ENCODE measurements at places on chromosomes 11 and 22. TPM values are rescaled to one million over a fixed set of nuclear protein-coding genes. Genes with fewer than 3 reads are reported as not detected.
A peak's percentile ranks its signal among the peaks of the same experiment; 100 is the strongest.

- no peaks in the 10 kb centered on the region for H3K27me3 ChIP-seq
- no peak overlapping the region for H3K4me3 ChIP-seq
- no peaks in the 10 kb centered on the region for H3K4me1 ChIP-seq
- H3K27ac ChIP-seq, result no peak overlapping the region
Measured at GRCh38 chr11:110966131-110966530, 253.9 kb upstream of the ARHGAP20 start.

DNA sequence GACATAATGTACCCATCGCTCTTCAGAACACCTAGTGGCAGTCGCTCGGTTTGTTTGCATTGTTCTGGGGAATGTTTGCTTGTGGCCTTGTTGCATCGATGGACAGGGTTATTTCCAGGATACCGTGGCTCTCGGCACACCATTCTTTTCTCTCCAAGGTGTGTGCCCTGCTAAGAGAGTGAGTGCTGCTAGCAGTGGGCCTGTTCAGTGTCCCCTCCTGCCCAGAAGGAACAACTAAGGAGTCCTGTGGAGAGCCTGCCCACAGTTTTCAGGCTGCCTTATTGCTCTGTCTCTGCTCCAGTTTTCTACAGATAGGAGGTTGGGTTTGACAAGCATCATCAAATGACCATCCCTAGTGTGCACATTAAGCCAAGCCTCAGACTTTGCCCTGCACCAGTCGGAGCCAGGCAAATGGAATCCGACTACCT, 1.4 kb downstream of the CRY2 start:
- no peaks in the 10 kb centered on the region for H3K27me3 ChIP-seq
- no peak for DNase-seq
- H3K4me1 ChIP-seq, result peaks cover 33% of the 10 kb centered on the region
- peak overlapping the region; percentile 95 for H3K27ac ChIP-seq
- H3K36me3 ChIP-seq, result peaks cover 11% of the 10 kb centered on the region

- DNase-seq, result peak; percentile 77
- H3K4me3 ChIP-seq, result peak within 1 kb of the TSS; percentile 29
- no peaks in the 10 kb centered on the region for H3K36me3 ChIP-seq
- peaks cover 59% of the 10 kb centered on the region for H3K27me3 ChIP-seq
- H3K27ac ChIP-seq, result no peak within 1 kb of the TSS
Measured at GRCh38 chr22:38843657-38844314, at the start of gene NPTXR. Gene NPTXR, minus strand, starts transcription at chr22:38844028.

GRCh38 chr22:20724676-20725454, 49.0 kb upstream of the SERPIND1 start:
- no peak for DNase-seq
- no peak overlapping the region for H3K4me3 ChIP-seq
- no peaks in the 10 kb centered on the region for H3K4me1 ChIP-seq
- peaks cover 46% of the 10 kb centered on the region for H3K36me3 ChIP-seq

DNA sequence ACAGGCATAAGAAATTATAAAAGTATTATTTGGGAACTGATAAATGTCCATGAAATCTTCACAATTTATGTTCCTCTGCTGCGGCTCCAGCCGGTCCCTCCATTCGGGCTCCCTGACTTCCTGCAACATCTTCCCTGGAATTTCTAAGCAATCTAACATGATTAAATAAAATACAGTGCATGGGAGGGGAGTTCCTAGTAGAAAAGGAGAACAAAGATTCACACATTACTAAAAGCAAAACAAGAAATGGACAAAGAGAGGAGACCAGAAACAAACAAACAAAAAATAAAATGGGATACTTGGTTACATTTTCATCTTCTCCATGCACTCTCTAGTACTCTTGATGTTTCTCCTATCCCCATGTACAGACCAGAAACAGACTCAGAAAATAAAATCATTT, 8.6 kb upstream of the APOL4 start:
- no peaks in the 10 kb centered on the region for H3K36me3 ChIP-seq
- H3K27ac ChIP-seq, result no peak overlapping the region
- H3K27me3 ChIP-seq, result no peaks in the 10 kb centered on the region
- DNase-seq, result no peak

DNA sequence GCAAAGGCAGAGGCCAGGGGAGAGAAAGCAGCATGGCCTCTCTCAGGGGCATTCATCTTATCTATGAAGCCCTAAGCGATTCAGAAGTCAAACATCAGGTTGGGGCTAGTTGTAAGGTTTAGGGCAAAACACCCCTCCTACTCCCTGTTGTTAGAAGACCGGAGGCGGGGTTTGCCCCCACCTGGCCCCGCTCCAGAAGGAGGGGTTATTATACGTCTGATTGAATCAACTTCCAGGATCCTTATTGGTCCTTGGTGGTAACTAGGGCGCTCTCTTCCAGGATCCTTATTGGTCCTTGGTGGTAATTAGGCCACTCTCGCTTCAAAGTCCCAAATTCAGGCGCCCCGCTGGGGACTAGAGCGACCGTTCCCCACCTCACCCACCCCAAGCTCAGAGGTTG, 12.1 kb upstream of the SMTN start:
- H3K36me3 ChIP-seq, result no peaks in the 10 kb centered on the region
- H3K4me1 ChIP-seq, result no peaks in the 10 kb centered on the region
- no peaks in the 10 kb centered on the region for H3K27me3 ChIP-seq
- DNase-seq, result no peak
- H3K4me3 ChIP-seq, result no peak overlapping the region

DNA sequence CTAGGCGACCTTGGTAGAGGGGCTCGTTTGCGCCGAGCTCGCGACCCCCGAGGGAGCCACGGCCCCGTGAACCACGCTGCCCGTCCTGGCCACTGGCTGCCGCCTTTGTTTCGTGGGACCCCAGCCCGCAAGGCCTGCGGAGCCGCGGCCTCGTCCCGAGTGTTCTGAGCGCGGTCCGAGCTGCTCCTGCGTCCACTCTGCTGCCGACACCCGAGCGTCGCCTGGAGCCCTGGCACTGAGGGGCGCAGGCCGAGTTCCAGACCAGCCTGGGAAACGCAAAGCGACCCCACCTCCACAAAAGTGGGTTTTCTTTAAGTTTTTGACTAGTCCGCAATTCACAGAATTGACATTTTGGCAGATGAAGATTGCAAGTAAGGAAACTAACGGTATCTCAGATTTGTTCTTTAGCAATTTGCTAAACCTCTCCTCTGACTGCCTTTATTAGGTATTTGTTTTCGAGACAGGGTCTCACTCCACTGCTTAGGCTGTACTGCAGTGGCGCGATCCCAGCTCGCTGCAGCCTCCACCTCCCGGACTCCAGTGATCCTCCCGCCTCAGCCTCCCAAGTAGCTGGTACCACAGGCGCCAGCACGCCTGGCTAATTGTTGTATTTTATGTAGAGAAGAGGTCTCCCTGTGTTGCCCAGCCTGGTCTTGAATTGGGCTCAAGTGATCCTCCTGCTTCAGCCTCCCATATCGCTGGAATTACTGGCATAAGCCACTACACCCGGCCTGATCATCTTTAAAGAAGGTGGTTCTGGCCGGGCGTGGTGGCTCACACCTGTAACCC, 879 bp upstream of the RNH1 start:
- no peaks in the 10 kb centered on the region for H3K27me3 ChIP-seq
- H3K4me3 ChIP-seq, result peak overlapping the region; percentile 59

GRCh38 chr11:73152861-73153483, 10.9 kb upstream of the FCHSD2 start:
- H3K36me3 ChIP-seq, result no peaks in the 10 kb centered on the region
- DNase-seq, result no peak
- no peaks in the 10 kb centered on the region for H3K27me3 ChIP-seq
- H3K4me3 ChIP-seq, result no peak overlapping the region
- H3K27ac ChIP-seq, result peak overlapping the region; percentile 71

GRCh38 chr11:118705791-118706545, 26.5 kb upstream of the TREH start:
- H3K36me3 ChIP-seq, result no peaks in the 10 kb centered on the region
- no peak overlapping the region for H3K4me3 ChIP-seq
- H3K4me1 ChIP-seq, result no peaks in the 10 kb centered on the region
- DNase-seq, result peak; percentile 55
- H3K27me3 ChIP-seq, result no peaks in the 10 kb centered on the region

The TEX54 gene
- not detected for polyA plus RNA-seq

- peaks cover 40% of the 10 kb centered on the region for H3K4me1 ChIP-seq
- no peaks in the 10 kb centered on the region for H3K27me3 ChIP-seq
- H3K27ac ChIP-seq, result no peak overlapping the region
Measured at GRCh38 chr11:57491371-57492061, 24.0 kb downstream of the SLC43A1 start.

GRCh38 chr22:49534386-49534785, 293.3 kb downstream of the BRD1 start:
- no peak overlapping the region for H3K4me3 ChIP-seq
- peaks cover 23% of the 10 kb centered on the region for H3K4me1 ChIP-seq
- no peaks in the 10 kb centered on the region for H3K36me3 ChIP-seq
- no peak for DNase-seq
- H3K27me3 ChIP-seq, result peaks cover 10% of the 10 kb centered on the region

The TP53I11 gene
- polyA plus RNA-seq, result 35.7 TPM

GRCh38 chr11:101974255-101974654, 57.9 kb upstream of the ANGPTL5 start:
- no peaks in the 10 kb centered on the region for H3K27me3 ChIP-seq
- peak; percentile 28 for DNase-seq
- no peaks in the 10 kb centered on the region for H3K4me1 ChIP-seq
- H3K36me3 ChIP-seq, result no peaks in the 10 kb centered on the region
- H3K4me3 ChIP-seq, result no peak overlapping the region

The NPAS4 gene
- 0.07 TPM for polyA plus RNA-seq

Data from muscle of leg (tissue), 16 donors.